ENCODE measurements at places on chromosomes 3 and 15. TPM values are rescaled to one million over a fixed set of nuclear protein-coding genes. Genes with fewer than 3 reads are reported as not detected.

GRCh38 chr15:27592036-27592760 is 506.9 kb downstream of the OCA2 start:
- DNase-seq: no peak

DNA sequence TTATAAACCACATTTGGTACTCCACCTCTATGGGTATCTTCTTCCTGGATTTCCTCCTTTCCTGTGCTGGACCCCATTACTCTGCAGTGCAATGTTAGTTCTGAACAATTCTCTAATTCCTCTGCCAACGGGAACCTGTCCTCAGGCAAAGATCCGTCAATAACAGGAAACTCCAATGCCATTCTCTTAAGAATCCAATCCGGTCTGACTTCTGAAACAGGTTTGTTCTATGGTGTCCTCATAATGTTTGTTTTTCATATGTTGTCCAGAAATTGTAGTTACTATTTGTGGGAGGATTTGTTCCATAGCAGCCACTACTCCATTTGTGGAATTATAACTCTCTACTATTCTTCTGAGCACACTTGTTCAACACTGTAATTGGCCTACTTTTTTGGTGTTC is 112.7 kb downstream of the TBL1XR1 start:
- no peak for DNase-seq

DNA sequence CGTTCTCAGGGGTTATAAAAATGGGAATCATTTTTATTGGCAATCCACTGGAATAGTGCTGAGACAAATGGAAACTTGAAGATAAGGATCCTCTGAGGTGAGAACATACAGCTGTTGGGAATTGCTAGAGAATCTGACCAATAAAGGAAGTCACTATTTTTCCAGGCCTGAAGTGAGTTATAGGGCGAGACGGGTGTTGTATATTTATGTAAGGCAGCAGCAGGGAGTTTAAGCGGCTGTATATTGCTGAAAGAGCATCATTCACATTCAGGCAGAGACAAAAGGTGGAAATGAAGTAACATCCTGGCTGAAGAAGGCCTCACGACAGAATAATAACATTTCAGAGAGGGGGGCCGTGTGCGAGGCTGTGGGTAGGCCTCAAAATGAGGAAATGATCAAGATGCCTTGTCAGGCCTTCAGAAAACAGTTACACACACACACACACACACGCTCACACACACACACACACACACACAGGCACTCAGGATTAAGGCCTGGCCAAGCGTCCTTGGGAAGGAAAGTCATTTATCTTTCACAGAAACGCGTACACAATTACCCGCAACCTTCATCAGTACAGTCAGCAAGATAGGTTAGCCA is 964.9 kb upstream of the NR2F2 start:
- no peak for DNase-seq

GRCh38 chr15:45112143-45112590 is 1.8 kb downstream of the DUOX2 start:
- DNase-seq: no peak

- peak; percentile 52 for DNase-seq
These were observed 4.2 kb upstream of the NPHP3 start for GRCh38 chr3:132726341-132726823.

DNA sequence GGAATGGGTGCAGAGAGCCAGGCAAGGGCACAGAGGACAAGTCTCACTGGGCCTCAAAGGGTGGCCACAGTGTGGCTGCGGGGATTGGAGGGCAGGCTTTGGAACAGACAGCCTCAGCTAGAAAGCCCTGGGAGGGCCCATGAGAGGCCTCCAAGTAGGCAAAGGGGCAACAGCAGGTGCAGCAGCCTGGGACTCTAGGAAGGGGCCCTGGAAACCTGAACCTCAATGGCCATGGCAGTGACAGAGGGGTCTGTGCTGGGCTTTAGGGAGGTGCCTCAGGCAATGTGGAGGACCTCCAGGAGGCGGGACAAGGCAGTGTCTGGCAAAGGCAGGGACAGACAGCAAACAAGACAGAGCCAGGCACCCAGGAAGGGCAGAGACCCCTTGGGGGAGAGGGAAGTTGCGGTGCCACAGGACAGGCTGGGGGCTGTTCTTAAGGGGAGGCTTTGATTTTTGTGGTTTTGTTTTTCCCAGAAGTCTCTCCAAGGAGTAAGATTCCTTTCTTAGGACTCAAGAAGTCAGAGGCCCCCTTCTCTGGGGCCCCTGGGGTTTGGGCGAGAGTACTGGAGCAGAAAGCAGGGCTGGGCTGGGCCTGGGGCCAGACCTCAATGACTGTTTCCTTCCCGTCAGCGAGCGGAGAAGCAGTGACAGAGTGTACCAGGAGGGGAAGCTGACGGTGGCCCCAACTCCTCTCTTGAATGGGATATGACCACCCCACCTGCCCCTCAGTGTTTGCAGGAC is 9.7 kb downstream of the STOML1 start:
- DNase-seq: peak; percentile 94

GRCh38 chr3:5004319-5005152 is 25.3 kb downstream of the BHLHE40 start:
- no peak for DNase-seq

- DNase-seq: no peak
These were observed 142.3 kb downstream of the TLE3 start for GRCh38 chr15:69955240-69955894.

DNA sequence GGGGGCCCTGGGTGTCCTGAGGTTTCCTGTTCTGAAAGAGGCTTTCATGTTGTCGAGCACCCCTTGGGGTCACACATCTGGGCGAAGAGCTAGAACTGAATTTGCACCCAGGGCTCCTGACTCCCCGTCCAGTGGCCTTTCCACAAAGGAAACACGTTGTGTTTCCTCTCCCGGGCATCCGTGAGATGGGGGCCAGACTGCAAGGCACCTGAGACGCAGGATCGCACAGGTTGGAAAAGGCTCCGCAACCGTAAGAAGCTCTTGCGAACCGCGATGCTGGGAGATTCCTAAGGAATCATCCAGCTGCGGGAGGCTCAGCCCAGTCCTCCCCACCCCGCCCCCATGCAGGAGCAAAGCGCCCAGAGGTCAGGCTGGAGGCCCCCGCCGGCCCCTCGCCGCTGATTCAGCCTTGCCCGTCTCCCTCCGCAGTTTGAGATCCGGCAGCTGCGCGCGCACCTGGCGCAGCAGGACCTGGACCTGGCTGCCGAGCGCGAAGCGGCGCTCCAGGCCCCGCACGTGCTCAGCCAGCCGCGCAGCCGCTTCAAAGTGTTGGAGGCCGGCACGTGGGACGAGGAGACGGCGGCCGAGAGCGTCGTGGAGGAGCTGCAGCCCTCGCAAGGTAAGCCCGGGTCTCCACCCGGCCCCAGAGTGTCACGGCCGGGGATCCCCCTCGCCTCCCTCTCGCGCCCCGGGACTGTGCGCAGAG is 119.6 kb downstream of the ETFA start:
- DNase-seq: no peak

DNA sequence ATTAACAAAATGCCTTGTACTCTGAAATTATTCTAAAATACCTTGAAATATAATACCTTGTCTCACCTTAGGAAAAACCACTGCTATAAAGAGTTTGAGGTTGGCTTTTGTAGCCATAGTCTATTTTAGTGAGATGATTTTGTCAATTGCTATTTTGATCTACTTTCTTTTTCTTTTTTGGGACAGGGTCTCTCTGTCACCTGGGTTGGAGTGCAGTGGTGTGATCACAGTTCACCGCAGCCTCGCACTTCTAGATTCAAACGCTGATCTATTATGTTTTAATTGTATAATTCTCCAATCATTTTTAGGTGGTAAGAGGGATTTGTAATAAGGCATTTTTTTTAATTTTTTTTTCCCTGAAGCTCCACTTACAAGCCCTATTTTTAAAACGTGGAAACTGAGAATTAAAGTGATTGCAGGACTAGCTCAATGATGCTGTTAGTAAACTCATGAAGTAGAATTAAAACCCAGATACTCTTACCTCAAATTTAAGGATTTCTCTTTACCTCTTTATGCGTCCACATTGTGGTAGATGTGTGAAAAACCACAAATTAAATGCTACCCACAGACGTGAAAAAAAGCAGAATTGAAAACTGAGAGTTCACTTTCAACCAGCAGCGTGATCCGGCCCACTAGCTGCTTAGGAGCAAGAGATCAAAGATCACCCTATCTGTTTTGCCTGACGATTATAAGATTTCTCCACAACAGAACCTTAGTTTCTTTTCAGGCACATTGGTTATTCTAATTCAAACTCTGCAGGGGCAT is 384.2 kb downstream of the CGGBP1 start:
- no peak for DNase-seq

GRCh38 chr3:70150599-70150998 is 151.1 kb downstream of the SAMMSON start:
- no peak for DNase-seq

DNA sequence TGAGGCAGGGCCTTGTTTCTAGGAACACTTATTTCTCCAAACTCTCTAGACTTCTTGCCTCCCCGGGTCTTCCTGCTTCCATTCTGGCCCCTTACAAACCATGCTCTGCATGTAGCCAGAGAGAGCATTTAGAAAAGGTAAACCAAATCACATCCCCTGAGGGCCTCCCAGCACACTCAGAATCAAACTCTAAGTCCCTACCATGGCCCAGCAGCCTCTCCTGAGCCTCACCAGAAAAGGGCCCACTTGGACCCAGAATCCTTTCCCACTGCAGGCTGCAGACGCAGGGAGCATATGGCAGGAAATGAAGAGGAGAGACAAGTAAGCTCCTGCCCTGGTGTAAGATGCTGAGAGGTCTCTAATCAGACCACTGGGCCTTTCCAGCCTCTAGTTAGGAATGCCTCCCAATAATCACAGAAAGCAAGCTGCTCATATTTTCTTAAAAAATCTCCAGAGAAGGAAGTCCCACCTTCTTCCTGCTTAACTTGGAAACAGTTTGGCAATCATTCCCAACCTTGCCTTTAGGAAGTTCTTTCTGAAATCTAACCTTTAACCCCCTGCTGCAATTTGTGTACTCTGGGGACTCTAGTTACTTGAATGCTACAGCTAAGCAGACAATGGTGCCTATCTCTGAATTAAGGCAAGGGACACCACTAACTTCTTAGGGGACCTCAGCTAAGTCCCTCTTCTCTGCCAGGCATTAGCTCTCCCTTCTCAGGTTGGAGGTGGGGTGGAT is 4.2 kb downstream of the AMOTL2 start:
- DNase-seq: no peak

- DNase-seq: peak; percentile 51
These were observed 77.0 kb downstream of the LPP start for GRCh38 chr3:188230962-188231361.

DNA sequence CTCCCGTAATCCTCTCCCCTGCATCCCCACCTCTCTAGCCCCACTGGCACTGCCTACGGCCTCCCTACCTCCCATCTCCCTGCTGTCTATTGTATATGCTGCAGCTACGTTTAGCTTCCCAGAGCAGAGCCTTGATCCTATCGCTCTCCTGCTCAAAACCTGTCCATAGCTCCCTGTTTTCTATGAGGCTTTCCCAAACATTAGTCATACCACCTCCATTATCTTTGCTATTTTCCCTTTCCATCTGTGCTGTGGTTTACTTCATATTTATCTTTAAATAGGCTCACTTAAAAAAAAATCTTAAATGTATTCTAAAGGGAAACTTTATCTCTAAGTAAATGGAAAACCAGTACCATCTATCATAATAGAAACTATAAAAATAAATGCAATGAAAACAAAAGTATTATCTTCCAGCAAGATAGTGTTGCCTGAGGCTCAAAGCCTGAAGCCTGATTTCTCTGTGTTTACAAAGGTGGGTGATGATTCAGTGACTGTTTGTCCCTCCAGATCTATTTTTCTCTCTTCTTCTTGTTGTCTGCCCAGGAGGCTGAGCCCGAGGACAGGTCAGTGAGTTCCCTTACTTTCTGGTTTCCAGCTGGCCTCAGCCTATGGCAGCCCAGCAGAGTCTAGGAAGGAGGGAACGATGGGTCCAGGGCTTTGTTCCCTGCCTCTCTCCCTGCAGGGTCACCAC is 397.1 kb upstream of the CFAP20DC start:
- DNase-seq: peak; percentile 23

GRCh38 chr15:49031804-49032203 is 14.4 kb downstream of the SECISBP2L start:
- no peak for DNase-seq

DNA sequence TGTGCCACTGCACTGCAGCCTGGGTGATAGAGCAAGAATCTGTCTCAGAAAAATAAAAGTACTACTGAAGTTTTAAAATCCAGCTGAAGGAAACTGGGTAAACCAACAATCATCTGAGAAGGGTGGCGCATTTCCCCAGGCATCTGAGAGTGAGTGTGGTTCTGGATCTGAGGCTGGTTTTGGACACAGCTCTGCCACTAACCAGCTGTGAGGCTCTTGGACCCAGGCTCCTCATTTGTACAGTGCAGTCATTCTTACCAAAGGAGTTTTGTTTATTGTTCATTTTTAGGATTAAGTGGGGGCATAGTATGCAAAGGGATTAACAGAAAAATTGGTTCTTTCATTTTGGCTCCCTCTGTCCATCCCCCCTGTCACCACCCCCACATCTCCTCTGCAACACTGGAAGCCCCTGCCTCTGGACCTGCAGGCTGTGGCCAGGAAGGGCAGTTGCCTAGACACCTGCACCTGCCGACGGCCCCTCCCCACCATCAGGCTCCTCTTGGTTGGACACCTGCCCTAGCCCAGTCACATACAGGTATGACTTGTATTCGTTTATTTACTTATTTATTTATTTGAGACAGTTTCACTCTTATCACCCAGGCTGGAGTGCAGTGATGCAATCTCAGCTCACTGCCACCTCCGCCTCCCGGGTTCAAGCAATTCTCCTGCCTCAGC is 8.8 kb downstream of the NUP210 start:
- no peak for DNase-seq

GRCh38 chr15:71454462-71454996 is 339.3 kb downstream of the THSD4 start:
- DNase-seq: no peak

- no peak for DNase-seq
These were observed 10.3 kb upstream of the MUSTN1 start for GRCh38 chr3:52845157-52845556.

GRCh38 chr3:31407665-31408064 is 125.1 kb upstream of the STT3B start:
- DNase-seq: no peak

DNA sequence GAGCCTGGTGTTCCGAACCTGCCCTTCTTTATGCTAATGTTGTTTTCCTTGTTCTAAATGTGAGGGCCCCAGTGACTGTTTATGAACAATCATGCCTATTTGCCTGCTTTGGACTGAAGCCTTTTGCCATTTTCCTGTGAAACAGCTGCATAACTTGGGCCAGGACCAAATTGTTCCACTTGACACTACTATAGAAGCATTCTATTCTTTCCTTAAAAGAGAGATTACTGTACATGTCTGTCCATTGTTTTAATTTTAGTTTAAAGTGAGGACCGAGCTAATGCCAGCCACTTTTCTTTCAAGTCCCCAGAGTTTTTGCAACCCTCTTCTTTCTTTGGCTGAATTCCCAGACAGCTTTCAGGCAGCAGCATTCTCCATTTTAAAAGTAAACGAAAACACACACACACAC is 980.3 kb downstream of the CADM2 start:
- no peak for DNase-seq

- DNase-seq: no peak
These were observed 2.9 kb upstream of the MYL3 start for GRCh38 chr3:46866032-46866595.

LMCD1 gene
- total RNA-seq: 3.9 TPM

IQCF5 gene
- not detected for total RNA-seq

IGDCC3 gene
- total RNA-seq: 0.10 TPM

SPATA12 gene
- total RNA-seq: 1.9 TPM

ZNF80 gene
- total RNA-seq: not detected

CHRD gene
- total RNA-seq: 5.6 TPM

SETD5 gene
- 43.4 TPM for total RNA-seq

PLOD2 gene
- total RNA-seq: 93.9 TPM

PPIB gene
- 567 TPM for total RNA-seq

STRIT1 gene
- not detected for total RNA-seq

SLC6A20 gene
- total RNA-seq: not detected

Measured in A172 (cell line).